Cortex of kidney (tissue), 1 donor: ENCODE measurements at places on chromosomes 1 and 21.

DNA sequence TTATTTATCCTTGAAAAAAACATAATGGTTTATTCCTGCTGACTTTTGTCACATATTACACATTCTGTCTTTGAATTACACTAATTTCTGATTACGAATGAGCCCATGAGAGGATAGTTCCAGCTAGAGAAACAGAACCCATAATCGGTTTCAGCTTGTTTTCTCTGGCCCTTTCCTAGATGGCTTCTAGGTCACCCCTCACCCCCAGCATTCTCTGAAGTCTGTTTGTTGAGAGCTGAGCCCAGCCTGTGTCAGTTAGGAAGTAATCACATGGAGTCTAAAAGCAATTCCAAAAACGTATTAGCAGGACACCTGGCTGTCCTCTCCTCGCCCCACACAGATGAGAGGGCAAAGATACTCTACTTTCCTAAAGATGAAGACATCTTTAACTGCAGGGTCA lies 48.9 kb downstream of the KIAA1614 start:
- DNase-seq = no peak

- no peak for DNase-seq
Measured at GRCh38 chr1:111649227-111649626, 29.6 kb downstream of the RAP1A start.

DNA sequence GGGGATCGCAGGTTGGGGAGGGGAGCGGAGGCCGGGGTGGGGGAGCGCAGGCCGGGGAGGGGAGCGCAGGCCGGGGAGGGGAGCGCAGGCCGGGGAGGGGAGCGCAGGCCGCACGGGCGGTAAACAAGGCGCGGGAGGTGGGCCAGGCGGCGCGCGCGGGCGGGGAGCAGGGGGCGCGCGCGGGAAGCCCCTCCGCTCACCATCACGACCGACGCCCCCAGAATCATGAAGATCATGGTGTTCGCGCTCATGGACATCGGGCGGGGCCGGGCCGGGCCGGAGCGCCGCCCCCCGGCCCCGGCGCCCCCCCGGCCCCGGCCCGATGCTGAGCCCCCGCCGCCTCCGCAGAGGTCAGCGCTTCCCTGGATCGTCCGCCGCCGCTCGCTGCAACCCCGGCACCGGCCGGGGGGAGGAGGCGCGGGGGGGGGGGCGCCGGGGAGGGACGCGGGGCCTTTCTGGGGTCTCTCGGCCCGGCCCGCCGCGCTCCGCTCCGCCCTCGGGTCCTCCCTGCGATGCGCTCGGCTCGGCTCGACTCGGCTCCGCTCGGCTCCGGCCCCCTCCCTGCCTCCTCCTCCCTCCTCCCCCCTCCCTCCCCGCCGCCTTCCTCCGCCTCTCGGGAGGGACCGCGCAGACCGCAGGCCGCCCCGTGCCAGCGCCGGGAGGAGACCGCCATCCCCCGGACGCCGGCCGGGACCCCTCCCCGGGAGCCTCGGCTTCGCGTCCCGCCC lies at the start of gene TMEM240:
Gene TMEM240, minus strand, starts transcription at position 535 of the 728 bp plus-strand sequence. Its CDS starts 278 bp downstream, at position 257.
- no peak for DNase-seq

- no peak for DNase-seq
Measured at GRCh38 chr1:54081306-54082270, 28.2 kb downstream of the TCEANC2 start.

- DNase-seq = no peak
Measured at GRCh38 chr1:30782361-30783255, 25.0 kb upstream of the LAPTM5 start.

GRCh38 chr1:43522431-43522775 lies 8.3 kb upstream of the PTPRF start:
- no peak for DNase-seq

DNA sequence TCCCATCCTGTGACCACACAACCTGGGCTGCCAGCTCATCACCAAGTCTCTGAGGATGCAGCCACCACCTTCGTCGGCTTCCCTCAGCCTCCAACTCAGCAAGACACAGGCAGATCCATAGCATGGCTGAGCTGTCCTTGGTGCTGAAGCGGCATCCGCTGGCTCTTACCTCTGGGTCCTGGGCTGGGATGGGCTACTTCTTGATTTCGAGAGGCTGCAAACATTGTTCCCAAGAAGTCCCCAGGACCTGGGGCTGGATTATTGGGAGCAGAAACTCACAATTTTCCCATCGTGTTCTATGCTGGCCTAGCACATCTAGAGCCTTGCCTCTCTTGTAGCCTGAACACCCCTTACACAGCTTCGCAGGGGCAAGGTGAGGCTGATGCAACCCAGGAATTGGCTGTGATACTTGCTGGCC lies 24.9 kb upstream of the C1QA start:
- no peak for DNase-seq

DNA sequence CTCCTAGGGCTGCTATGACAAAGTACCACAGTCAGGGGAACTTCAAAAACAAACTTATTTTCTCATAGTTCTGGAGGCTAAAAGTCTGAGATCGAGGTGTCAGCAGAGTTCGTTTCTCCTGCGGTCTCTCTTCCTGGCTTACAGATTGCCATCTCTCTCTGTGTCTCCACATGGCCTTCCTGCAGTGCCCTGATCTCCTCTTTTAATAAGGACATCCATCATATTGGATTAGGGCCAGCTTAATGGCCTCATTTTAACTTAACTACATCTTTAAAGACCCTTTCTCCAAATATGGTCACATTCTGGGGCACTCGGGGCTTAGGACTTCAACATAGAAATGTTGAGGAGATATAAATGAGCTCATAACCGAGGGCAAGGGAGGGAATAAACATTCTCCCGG lies 12.2 kb downstream of the C1orf74 start:
- DNase-seq = no peak

DNA sequence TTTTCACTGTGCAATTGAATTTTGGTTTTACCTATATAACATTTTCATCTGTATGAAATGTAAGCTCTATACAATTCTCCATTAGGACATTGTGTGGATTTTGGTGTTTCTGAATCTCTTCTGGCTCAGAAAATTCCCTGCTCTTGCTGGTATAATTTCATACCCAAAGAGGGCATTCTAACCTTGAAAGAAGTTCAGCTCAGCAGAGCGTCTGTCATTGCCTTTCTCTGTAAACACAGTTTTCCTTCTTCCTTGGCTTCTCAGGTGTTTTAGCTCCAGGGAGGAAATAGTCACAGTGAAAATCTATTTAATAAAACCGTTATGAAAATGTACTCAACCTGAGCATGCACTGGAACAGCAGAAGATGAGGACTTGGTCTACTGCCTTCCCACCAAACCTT lies 16.0 kb downstream of the DISC1 start:
- no peak for DNase-seq

DNA sequence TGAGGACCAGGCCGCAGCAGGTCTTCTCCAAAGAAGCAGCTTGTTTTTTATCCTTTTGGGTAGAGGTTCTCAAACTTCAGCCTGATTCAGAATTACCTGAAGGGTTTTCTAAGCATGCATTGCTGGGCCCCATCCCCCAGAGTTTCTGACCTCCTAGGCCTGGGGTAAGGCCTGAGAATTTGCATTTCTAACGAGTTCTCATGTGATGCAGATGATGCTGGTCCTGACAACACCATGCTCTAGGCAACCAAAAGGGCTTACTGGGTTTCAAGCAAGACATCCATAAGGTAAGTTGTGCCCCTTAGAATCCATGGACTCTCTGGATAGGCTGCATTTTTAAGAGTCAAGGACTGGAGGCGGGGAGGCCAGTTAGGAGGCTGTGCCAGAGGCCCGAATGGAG lies 295.1 kb downstream of the HHIPL2 start:
- no peak for DNase-seq

- no peak for DNase-seq
Measured at GRCh38 chr1:43842175-43842498, 91.5 kb upstream of the ARTN start.

- no peak for DNase-seq
Measured at GRCh38 chr1:222880587-222880986, 65.7 kb downstream of the DISP1 start.

DNA sequence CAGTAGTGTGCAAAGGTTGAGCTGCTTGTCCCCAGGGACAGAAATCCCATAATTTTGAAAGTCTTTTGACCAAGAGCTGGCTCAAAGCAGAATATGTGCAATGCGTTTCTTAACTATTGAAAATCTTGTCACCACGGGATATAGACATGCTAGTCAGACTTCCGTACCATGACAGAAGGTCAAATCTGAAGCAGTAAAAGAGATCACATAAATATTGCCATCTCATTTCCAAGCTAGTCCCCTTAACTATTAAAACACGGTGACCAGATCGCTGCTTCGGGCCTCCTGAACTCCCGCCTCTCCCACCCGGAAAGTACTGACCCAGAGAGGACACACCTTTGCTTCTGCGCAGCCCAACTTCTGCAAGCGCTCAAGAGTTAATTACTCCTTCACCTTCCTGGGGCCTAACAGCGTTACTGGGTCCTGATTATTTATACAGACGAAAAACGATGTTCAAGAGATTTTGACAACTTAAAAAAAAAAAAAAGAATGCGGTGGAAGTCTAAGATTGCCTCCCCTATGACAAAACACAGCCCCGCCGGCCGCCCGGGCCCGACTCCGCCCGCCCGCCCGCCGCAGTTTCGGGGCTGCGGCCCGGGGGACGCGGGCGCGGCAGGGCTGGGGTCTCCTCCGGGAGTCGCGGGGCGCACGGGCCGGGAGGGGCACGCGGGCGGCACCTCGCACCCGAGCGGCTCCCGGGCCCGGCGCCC lies 692 bp downstream of the SORT1 start:
- no peak for DNase-seq

DNA sequence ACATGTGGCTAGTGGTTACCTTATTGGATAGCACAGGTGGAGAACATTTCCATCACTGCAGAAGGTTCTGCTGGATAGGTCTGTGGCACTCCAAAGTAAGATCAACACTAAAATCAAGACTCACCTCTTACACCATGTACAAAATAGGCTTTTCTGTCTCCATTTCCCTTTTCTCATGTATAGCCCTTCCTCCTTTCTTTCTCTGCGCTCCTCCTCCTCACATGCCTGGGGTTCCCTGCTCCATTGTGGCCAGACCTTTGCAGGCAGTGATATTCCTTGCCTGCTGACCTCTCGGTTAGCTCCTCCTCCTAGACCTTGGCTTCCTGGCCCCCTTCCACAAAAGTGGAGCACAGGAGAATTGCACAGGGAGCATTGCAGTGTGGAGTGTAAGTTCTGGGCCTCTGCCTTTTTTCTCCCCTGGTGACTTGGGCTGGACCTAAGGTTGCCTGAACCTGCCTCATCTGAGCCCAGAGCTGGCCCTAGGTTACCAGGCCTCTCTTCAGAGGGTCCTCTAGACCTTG lies 33.2 kb upstream of the RBM15 start:
- DNase-seq = no peak

DNA sequence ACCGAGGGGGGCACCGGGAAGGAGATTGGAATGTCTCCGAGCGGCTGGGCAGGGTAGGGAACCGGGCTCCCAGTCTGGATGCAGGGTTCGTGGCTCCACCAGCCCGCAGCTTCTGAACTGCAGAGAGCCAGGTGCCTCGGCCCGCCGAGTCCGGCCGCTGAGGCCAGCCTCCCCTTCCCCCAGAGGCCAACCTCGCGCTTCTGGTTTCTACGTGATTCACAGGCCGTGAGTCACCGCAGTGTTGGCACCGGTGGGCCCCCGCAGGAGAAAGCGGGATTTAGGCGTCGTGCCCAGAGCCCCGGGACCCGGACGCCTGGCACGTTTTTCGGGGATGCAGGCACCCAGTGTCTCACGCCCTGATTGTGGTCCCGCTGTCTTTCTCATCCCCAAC lies 458 bp downstream of the CRABP2 start:
- DNase-seq = no peak

- no peak for DNase-seq
Measured at GRCh38 chr1:175514387-175514953, 228.9 kb downstream of the TNR start.

DNA sequence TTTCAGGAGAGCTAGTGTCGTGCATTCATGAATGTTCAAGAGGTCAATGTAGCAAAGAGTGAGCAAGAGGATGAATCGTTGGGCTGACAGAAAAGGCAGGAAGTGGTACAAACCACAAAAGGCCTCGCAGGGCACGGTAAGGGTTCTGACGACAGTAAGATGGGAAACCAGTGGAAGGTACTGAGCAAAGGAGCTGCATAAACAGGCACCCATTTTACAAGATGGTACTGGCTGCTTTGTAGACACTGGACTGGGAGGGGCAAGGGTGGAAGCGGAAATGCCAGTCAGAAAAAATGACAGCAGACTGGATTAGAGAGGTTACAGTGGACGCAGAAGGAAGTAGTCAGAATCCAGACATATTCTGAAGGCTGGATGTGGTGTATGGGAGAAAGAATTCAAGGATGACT lies 123.5 kb downstream of the PTPN14 start:
- DNase-seq = no peak

- no peak for DNase-seq
Measured at GRCh38 chr1:31414980-31415370, 2.0 kb downstream of the SERINC2 start.

GRCh38 chr1:228465141-228465540 lies 22.0 kb upstream of the RNF187 start:
- no peak for DNase-seq

DNA sequence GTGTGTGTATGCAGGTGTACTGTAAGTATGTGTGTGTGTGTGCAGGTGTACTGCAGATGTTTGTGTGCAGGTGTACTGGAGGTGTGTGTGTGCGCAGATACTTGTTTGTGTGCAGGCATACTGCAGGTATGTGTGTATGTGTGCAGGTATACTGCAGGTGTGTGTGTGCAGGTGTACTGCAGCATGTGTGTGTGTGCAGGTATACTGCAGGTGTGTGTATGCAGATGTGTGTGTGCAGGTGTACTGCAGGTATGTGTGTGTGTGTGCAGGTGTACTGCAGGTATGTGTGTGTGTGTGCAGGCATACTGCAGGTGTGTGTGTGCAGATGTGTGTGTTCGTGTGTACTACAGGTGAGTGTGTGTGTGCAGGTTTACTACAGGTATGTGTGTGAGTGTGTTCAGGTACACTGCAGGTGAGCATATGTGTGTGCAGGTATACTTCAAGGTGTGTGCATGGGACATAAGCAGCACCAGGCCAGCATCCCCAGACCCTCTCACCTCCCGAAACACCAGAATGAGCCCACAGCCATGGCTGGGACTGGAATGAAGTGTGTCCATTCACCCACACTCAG lies 97.5 kb downstream of the DMRTB1 start:
- no peak for DNase-seq

DNA sequence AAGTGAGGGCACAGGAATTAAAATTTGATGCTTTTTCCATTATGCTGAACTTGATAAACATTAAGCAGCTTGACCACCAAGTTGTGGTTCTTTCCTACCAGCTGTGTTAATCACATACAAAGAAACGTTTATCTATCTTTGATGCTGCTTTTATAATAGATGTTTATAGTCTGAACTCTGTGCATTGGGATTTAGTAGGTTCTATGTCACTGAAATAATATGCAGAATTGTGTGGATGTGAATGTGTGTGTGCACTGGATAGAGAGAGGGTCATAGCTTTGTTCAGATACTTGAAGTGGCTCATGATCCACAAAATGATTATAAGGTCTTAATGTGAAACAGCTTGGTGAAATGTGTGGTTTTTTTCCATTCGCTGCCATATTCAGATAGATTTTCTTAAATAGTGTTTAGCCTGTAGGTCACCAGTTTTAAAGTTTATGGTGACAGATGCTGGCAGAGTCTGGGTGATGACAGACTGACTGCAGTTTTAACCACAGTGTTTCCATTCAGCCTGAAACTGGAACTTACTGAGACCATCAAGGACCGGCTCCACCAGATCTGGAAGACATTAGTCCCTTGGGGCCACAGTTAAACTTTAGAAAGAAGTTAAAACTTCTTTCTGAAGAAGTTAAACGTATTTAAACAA lies 10.2 kb downstream of the DDI2 start:
- DNase-seq = no peak

GRCh38 chr1:973459-974292 lies 7.4 kb downstream of the PLEKHN1 start:
- no peak for DNase-seq
